ENCODE measurements at places on chromosomes 2 and 18. TPM values are rescaled to one million over a fixed set of nuclear protein-coding genes. Genes with fewer than 3 reads are reported as not detected.

Gene EXOC6B
- total RNA-seq, result 10.8 TPM

Gene ABCG8
- total RNA-seq, result not detected

Gene SMYD1
- total RNA-seq, result not detected

Gene ABCG5
- not detected for total RNA-seq

Gene TSPYL6
- not detected for total RNA-seq

Gene FOXD4L1
- 0.31 TPM for total RNA-seq

Gene SH3YL1
- 17.5 TPM for total RNA-seq

Gene GPR75
- 13.2 TPM for total RNA-seq

Gene KCNE4
- not detected for total RNA-seq

All from natural killer cell treated with Interleukin-12 subunit alpha and Interleukin-12 subunit beta and Interleukin-15 and Interleukin-18, amount 100 ng/mL, for 72 hours (primary cell).